Kasumi-1 (cell line): ENCODE measurements at places on chromosomes 11 and 22.
A peak's percentile ranks its signal among the peaks of the same experiment; 100 is the strongest.

DNA sequence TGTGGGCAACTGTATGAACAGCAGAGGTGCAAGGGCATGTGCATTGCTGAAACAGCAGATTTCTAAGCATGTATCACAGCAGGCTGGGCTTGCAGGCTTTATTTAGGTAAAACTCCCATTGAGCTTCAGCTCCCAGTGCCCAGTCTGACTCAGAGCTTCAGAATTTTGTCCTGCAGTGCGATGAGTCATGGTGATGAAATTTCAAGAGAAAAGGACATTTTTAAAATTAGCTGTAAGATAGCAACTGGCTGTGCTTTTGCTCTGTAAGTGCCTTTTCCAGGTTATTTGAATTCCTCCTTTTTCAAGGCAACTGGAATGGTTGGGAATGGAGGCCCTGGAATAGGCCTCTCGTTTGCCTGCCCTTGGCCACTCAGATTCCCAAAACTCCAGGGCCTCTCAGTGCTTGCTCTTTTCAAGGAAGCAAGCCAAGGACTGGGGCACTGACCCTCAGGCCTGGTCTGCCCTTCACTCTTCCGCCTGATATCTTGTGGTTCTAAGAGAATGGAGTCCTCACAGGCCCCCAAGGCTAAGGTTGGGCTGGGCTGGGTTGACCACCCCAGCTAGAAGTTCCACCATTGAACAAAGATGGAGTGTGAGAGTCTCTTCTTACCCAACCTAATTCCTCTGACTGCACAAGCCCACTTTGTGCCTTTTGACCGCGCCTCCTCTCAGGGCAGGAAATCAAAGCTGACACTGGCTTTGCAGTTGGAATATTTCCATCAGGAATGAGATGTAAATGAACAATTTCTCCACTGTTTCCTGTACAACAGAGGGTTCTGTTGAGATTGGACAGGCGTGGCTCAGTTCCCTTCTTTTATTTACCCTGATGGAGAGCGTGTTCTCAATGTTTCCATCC, 59.5 kb upstream of the PRSS23 start:
- DNase-seq, result peak; percentile 51

- DNase-seq, result no peak
Measured at GRCh38 chr11:32819187-32819586, 10.5 kb upstream of the PRRG4 start.

DNA sequence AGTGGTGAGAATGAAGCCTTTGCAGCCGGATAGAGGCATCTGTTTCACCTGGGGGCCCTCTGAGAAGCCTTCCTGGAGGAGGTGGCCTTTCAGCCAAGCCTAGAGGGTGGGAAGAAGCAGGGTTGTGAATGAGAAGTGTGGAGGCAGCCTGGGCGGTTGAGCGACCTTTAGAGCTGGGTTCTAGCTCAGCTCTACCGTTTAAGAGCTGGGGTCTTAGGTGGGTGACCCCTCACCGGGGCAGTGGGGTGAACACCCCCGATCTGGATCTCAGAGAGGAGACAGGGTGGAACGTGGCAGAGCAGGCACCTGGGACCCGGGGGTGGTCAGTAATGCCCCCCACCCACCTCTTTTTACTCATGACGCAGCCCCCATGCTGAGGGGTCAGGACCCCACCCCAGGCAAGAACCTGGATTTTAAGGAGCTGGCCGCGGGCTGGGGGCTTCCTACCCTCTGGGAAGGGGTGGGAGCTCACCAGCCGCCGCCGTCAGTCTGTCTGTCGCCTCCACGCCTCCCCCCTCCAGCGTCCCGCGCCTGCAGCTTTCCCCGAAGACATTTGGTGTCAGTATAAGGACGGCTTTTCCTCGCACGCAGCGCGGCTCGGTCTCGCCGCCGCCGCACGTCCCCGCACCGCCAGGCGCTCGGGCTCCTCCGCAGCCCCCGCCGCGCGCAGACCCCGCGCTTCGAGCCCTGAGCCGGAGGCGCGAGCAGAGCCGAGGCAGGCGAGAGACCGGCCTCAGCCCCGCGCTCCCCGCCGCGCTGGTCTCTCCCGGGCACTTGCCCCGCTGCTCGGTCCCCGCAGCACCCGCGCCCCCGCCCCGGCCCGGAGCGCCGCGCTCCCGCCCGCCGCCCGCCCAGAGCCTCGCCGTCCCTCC, 13.3 kb upstream of the CACNA1I start:
- DNase-seq, result no peak

- no peak for DNase-seq
Measured at GRCh38 chr22:20212754-20213699, 55.1 kb downstream of the RTN4R start.

GRCh38 chr22:23997092-23997491, 8.2 kb downstream of the GSTT4 start:
- DNase-seq, result no peak

GRCh38 chr11:65212226-65212801, 30.6 kb downstream of the CAPN1 start:
- no peak for DNase-seq

DNA sequence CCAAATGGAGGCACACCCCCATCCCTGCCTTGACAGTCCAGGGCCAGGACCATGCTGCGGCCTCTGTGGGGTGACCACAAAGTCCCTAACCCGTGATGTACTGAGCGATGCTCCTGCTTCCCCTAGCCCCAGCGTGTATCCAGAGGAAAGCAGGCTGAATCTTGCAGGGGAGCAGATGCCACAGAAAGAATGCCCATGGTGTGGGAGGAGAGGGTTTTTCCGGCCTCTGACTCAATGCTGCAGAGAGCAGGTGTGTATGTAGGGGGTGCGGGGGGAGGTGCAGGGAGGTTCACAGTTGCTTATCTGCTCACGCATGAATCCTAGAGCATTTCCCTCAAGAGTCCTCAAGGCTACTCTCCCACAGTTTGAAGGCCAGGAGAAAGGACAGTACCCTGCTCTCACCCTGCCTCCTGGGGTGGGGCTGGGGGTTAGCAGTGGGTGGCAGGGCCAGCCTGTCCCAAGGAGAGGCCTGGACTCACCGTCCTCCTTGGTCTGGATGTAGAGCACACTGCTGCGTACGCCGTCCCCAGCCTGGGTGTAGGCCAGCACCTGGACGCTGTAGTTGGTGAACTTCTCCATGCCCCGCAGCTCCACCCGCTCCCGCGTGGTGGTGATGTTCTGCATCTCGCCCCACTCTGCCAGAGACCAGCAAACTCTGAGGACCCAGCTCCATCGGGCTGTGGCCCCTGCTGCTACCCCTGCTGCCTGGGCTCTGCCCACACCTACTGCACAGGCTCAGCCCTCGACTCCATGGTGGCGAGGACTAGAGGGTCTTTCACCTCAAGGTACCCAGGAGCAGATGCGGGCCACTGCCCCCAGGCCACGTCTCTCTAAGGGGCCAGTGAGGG, 130.8 kb downstream of the CEP164 start:
- no peak for DNase-seq

DNA sequence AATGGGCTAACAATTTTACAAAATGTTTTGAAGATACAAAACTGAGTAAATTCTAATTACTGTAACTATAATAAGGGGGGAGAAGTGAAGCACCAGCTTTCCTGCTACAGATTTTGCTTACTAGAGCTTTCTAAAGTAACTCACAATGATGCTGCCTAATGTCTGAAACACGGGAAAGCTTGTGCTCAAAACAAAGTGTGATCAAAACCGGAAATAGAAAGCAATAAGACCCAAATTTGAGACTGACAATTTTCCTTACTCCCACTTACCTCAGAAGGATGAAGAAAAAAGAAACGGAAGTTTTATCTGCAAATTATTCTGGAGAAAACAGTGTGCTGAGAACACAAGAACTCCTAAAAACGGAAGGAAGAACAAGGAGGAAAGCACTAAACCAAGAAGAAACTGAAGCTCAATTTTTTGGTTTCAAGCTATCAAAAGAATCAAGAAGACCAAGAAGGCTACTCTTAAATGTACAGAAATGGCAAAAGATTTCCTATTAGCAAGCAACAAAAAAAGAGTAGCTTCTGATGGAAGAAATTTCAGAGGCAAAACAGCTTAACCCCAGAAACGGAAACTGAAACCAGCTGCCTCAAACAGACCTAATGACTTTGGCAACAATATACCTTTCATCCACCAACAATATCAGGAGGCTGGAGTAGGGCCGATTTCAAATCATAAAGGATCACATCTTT, 33.4 kb downstream of the AMBRA1 start:
- DNase-seq, result peak; percentile 60

DNA sequence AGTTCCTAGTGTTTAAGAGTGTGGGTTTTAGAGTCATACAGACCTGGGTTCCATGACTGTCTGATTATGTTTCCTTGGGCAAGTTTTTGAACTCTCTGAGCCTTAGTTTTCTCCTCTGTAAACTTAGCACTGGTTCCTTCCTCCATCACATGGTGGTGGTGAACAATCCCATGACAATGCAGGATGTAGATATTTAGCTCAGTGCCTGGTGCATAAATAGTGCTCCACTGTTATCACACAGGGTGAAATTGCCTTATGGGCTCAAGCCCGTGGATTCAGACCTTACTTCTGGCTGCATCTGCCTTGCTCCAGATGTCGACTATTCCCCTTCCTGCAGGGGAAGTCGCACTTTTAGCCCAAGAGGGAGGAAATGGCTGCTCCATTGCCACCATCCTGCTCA, 62.7 kb downstream of the LDLRAD3 start:
- DNase-seq, result no peak

GRCh38 chr11:9386086-9386485, 1.6 kb downstream of the IPO7 start:
- DNase-seq, result no peak

DNA sequence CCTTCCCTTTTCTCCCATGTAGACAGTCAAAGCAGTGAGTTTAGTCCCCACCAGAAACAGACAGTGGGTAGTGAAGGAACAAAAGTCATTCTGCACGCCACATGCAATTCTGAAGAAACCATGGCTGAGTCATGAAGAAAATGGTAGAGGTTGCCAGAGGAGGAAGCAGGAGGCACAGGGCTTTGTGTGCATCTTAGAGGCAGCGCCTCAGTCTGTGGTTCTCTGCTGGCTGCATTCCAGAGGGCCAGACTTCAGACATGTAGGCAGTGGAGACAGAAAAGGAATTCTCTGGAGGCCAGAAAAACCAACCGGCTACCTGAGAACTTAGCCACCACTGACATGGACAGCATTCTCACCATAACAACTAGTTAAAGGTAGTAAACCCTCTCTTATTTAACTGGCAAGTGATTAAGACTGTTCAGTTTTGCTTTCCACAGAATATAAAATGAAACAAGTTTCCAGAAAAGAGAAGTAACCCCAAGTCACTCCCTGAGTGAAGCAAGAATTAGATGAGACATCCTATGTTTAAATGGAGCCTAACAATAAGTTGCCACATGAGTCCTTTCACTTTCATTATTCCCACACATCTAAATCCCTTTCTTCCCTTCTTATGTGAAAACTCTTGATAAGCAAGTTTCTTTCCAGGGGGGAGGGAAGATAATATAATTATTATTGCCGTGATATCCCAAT, 556.1 kb downstream of the SOX6 start:
- DNase-seq, result peak; percentile 75
